ENCODE measurements at places on chromosomes 2 and 18.

- no peak for DNase-seq
Observed at GRCh38 chr2:75315436-75315835, 116.1 kb upstream of the TACR1 start.

DNA sequence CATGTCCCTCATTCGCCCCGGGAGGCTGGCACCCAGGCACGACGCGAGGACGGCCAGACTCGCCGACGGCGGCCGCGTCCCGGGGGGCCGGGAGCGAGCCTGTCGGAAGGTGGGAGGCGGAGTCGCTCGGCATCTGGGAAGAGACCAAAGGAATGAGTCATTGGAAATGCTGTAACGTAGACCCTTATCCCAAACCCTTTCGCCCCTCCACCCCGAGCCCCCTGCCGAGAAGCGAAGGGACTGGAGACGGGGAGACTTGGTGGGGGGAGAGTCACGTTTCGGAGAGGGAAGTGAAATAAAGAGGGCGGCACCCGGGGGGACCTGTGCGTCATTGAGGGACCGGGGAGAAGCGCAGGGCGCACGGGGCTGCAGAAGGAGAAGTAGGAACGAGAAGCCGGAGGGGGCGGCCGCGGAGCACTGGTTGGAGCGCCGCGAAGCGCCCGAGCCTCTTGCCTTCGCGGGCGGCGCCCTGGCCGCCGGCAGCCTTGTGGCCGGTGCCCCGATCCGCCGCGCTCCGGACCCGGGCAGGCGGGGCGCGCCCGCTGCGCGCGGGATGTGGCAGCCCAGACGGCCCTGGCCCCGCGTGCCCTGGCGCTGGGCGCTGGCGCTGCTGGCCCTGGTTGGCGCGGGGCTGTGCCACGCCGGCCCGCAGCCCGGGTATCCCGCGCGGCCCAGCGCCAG, at the start of gene EMILIN2:
TSS of gene EMILIN2 (plus strand) at position 371 of the 681 bp plus-strand sequence. CDS start at position 554, 183 bp downstream.
- DNase-seq: peak; percentile 66

- peak; percentile 39 for DNase-seq
Observed at GRCh38 chr2:70144443-70145143, 46.2 kb downstream of the C2orf42 start.

GRCh38 chr2:168357797-168358472, 98.1 kb upstream of the CERS6 start:
- no peak for DNase-seq

GRCh38 chr2:61249521-61250071, 87.6 kb downstream of the C2orf74 start:
- no peak for DNase-seq

Data from ovary (tissue), 10 donors.